ENCODE measurements at places on chromosomes 12 and 14.

- DNase-seq: no peak
Observed at GRCh38 chr12:78961171-78961570, 96.6 kb downstream of the SYT1 start.

DNA sequence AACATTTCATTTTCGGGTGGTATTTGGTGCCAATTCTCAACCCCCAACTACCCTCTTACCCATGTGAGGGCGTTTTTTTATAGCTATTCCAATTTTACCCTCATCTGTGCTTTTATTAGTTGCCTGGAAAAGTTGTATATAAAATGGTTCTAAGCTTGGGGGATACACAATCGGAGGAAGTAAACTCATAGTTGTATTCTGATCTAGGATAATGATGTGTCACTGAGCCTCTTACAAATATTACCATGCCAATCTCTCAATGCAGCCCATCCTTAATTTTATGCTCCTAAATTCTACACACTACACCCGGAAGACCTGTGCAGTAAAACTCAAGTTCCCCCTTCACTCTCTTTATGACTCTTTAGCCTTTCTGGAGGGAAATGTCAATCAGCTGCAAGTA lies 1206.5 kb upstream of the FLRT2 start:
- DNase-seq: no peak

GRCh38 chr12:106195621-106196027 lies 52.2 kb downstream of the CKAP4 start:
- no peak for DNase-seq

GRCh38 chr14:101035466-101036225 lies 132.1 kb upstream of the RTL1 start:
- DNase-seq: no peak

- no peak for DNase-seq
Observed at GRCh38 chr12:75130811-75131210, 78.8 kb downstream of the KCNC2 start.

GRCh38 chr12:112023759-112024396 lies 10.7 kb downstream of the ERP29 start:
- no peak for DNase-seq

DNA sequence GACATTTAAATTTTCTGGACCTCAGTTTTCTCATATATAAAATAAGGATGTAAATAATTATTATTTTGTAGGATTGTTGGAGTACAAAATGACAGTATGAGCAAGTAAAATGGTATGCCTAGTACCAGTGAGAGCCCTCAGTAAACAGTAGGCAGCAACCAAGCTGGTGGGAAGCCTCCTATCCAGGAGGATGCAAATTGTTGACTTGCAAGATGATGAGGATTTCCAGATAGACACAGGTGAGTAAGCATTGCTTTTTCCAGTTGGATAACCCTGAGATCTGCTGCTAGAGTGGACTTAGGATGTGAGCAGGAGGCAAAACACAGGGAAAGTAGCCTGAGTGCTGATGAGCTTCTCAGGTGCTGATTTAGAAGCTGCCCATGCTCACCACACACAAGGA lies 28.2 kb upstream of the AMIGO2 start:
- DNase-seq: no peak

GRCh38 chr12:14886271-14886670 lies 617 bp upstream of the MGP start:
- DNase-seq: no peak

GRCh38 chr12:124426594-124427555 lies 132.0 kb downstream of the RFLNA start:
- DNase-seq: no peak

- no peak for DNase-seq
Observed at GRCh38 chr12:76144245-76144549, 59.7 kb upstream of the NAP1L1 start.

- DNase-seq: no peak
Observed at GRCh38 chr14:24243336-24243836, 963 bp upstream of the TINF2 start.

GRCh38 chr12:116689521-116689920 lies 48.3 kb downstream of the SPRING1 start:
- DNase-seq: no peak

GRCh38 chr12:263574-263973 lies 938 bp upstream of the SLC6A13 start:
- DNase-seq: no peak

- DNase-seq: no peak
Observed at GRCh38 chr14:56121816-56122215, 3.6 kb downstream of the PELI2 start.

DNA sequence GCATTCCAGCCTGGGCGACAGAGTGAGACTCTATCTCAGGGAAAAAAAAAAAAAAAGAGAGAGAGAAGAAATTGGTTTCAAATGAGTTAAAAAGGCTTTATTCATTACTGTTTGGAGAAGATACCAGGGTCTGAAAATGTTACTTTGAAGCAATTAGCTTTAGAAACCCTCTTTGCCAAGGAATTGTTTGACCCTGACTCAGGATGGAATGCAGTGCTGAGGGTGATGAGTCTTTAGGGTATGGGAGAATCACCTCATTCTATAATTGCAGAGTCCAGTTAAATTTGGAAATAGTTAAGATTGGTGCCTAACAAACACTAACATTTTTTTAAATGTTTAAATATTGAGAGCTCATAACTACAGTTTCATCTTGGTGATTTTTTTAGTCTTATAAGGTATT lies 13.3 kb downstream of the RAP1B start:
- no peak for DNase-seq

GRCh38 chr14:65256714-65257113 lies 154.4 kb upstream of the MAX start:
- DNase-seq: no peak

- no peak for DNase-seq
Observed at GRCh38 chr12:1595026-1595561, 713 bp upstream of the FBXL14 start.

DNA sequence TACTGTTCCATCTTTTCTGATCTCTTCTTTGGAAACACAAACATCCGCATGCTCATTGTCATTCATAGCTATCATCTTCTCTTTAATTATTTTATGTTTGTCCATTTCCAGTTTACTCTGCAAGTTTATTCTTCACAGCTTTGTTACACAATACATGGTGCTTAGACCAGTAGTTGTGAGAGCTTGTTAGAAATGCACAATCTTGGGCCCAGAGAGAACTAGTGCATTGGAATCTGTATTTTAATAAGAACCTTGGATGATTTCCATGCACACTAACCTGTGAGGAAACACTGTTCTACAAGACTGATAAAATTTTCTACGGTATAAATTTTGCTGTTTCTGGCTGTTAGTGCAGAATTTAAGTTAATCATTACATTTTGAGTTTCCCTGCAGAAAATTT lies 59.3 kb upstream of the SLC2A13 start:
- no peak for DNase-seq

- no peak for DNase-seq
Observed at GRCh38 chr12:62919838-62920237, 15.1 kb downstream of the PPM1H start.

GRCh38 chr14:27315477-27315876 lies 717.6 kb upstream of the NOVA1 start:
- DNase-seq: no peak

GRCh38 chr14:56632195-56632594 lies 52.6 kb downstream of the TMEM260 start:
- no peak for DNase-seq

DNA sequence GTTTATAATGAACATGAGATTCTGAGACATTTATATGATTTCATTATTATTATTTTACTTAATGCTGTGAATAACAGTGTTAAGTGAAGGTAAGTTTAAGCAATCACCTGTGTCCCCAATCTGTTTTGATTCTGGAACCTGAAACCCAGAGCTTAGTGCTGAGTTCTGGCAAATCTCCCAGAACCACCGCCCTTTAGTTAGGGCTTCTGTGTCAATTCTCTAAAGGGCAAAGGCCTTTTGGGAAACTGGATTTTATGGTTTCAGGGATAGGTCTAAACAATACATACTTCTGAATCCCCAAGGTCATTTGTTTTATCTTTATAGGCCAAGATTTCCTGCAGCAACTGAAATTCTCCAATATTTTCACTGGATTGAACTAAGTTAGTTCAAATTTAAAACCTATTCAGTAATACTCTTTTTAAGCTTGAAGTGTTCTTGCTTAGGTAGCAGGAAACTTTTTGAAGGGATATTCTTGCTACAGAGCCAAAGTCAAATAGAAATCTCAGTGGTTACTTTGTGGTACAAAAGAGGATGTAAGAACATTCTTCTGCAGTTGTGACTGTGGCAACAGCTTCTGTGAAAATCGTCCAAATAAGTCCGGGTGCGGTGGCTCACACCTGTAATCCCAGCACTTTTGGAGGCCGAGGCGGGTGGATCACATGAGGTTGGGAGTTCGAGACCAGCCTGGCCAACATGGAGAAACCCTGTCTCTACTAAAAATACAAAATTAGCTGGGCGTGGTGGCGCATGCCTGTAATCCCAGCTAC lies 10.0 kb upstream of the PKP2 start:
- DNase-seq: no peak

DNA sequence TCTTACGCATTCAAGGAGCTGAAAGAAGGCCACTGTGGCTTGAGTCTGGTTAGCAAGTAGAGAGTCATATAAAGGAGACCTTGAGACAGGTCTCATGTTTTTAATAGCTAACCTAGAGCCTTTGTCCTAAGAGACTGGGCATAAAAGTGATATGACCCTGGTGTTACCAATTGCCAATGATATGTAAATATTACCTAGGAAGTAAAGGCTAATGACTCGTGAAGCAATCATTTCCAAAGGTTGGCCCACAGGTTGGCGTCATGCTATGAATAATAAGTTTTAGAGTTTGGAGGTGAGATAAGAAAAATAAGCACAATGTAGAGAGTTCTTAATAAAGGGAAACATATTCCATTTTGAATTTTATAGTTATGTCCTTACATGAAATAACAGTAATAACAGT lies 116.6 kb upstream of the PLEKHA5 start:
- DNase-seq: no peak

- peak; percentile 50 for DNase-seq
Observed at GRCh38 chr12:121248622-121249021, 38.7 kb downstream of the P2RX4 start.

GRCh38 chr14:34420547-34421150 lies 41.4 kb downstream of the SPTSSA start:
- no peak for DNase-seq

DNA sequence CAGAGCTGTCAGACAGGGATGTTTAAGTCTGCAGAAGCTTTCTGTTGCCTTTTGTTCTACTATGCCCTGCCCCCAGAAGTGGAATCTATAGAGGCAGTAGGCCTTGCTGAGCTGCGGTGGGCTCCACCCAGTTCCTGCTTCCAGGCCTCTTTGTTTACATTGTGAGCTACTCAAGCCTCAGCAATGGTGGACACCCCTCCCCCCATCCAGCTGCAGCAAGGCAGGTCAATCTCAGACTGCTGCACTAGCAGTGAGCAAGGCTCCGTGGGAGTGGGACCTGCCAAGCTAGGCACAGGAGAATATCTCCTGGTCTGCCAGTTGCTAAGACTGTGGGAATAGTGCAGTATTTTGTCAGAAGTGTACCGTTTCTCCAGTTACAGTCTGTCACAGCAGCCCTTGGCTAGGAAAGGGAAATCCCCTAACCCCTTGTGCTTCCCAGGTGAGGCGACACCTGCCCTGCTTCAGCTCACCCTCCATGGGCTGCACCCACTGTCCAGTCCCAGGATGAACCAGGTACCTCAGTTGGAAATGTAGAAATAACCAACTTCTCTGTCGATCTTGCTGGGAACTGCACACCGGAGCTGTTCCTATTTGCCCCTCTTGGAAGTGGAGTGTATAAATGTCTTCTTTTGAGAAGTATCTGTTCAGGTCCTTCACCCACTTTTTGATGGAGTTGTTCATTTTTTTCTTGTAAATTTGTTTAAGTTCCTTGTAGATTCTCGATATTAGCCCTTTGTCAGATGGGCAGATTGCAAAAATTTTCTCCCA lies 213.5 kb upstream of the SLC38A2 start:
- DNase-seq: no peak

DNA sequence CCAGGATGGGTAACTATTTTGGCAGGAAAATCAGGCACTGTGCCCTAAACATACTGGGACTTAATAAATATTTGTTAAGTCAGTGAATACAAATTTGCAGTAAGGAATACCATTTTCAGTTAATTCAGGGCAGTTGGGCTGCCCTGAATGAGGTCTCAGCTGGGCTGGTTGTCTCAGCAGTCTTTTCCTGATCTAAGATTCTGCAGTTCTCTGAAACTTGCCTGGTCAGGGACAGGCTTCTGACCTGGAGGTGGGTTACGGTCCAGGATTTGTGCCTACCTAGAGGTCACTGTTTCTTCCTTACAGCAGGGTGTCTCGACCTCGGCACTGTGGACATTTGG lies 160.6 kb downstream of the KTN1 start:
- no peak for DNase-seq

GRCh38 chr12:93572712-93573551 lies 457 bp downstream of the SOCS2 start:
- peak; percentile 23 for DNase-seq

DNA sequence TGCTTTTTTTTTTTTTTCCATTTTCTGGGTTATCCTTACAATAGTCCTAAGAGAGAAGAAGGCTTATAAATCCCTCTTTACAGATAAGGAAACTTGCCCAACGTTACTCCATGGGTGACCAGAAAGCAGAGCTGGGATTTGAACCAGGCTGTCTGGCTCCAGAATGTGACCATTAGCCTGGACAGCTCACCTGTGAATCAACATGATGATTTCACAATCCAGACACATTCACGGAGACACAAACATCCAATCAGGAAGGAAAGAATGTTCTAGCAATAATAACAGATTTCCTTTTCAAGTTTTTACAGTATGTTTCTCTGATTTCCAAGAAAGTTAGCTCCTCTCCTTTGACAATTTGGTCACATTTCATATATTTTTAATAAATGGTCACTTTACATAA lies 118.3 kb downstream of the GALC start:
- DNase-seq: no peak

GRCh38 chr12:28855761-28856310 lies 293.2 kb upstream of the FAR2 start:
- no peak for DNase-seq

DNA sequence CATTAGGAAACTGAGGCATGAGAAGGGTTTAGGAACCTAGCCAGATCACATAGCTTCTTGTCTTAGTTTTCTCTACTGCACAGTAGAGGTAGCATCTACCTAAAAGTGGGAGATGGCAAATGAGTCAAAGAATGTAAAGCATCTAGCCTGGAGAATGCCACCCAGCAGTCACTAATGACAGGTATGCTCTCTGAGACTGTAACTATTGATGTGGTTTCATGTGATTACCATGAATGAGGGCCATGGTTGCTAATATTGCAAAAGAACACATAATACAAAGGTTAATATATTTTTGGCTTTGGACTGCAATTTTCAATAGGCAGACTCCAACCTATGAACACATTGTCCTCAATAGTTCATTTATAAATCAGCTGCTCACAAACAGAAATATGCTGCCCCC lies 389.9 kb downstream of the GRIN2B start:
- no peak for DNase-seq

- DNase-seq: no peak
Observed at GRCh38 chr12:115273456-115273855, 589.5 kb upstream of the TBX3 start.

- no peak for DNase-seq
Observed at GRCh38 chr12:49233842-49234526, 30.9 kb upstream of the TUBA1C start.

GRCh38 chr14:77495334-77495733 lies 3.3 kb downstream of the ISM2 start:
- DNase-seq: no peak
